ENCODE measurements at places on chromosomes 1 and 21.
A peak's percentile ranks its signal among the peaks of the same experiment; 100 is the strongest.

DNA sequence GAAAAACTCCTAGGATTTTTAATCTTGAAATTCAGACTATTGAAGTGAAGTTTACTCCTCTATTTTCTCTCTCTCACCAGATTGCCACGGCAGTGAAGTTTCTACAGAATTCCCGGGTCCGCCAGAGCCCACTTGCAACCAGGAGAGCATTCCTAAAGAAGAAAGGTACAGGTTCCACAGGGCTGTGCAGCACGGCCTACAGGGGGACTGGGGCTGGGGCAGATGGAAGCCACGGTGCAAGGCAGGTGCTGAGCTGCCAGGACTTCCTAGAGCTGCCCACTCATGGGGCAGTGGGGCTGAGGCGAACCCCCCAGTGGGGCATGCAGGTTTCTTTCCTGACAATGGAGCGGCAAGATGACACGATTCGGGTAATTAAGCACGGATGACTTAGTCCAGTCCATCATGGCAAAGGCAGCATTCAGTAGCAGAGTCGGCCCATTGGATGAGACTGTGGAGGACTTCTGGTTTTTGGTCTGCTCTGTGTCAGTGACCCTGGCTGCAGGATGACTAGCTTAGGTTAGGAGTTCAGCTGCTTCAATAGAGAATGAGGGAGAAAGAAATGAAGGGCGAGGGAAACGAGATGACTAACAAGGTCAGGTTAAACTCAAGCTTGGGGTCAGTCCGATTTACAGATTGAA is 61.5 kb downstream of the PEX14 start:
- no peak for DNase-seq

DNA sequence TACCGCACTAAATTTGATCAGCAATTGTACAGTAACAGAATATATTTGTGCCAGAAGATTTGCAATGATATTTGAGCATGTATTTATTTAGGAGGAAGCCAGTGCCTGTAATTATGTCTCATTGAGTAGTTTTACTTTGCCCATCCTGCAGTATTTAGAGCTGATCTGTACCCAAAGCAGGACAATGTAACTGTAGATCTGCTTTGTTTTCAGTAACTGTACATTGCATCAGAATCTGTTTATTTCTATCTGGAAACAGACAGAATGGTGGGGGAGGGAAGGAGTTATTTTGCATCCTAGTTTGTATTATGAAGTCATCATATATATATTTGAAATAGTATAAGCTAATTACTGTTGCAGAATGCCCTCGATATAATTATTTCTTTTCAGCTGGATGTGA is 36.2 kb upstream of the LRRC8C start:
- DNase-seq: no peak

- no peak for DNase-seq
Measured at GRCh38 chr21:22244516-22244915, 1246.3 kb downstream of the NCAM2 start.

DNA sequence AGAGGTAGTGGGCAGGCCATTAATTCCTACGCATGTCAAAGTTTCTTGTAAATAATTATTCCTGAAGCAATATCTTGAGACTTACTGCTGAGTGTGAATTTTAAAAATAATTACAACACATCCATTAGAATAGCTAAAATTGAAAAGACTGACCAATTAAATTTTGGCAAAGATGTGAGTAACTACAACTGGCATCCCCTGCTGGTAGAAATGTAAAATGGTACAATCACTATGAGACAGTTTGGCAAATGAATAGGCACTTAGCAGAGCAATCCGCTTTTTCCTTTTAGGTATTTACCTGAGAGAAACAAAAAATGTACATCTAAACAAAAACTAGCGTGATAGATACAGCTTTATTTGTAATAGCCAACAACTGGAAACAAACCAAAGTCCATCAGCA is 798.9 kb downstream of the BRINP3 start:
- DNase-seq: no peak

DNA sequence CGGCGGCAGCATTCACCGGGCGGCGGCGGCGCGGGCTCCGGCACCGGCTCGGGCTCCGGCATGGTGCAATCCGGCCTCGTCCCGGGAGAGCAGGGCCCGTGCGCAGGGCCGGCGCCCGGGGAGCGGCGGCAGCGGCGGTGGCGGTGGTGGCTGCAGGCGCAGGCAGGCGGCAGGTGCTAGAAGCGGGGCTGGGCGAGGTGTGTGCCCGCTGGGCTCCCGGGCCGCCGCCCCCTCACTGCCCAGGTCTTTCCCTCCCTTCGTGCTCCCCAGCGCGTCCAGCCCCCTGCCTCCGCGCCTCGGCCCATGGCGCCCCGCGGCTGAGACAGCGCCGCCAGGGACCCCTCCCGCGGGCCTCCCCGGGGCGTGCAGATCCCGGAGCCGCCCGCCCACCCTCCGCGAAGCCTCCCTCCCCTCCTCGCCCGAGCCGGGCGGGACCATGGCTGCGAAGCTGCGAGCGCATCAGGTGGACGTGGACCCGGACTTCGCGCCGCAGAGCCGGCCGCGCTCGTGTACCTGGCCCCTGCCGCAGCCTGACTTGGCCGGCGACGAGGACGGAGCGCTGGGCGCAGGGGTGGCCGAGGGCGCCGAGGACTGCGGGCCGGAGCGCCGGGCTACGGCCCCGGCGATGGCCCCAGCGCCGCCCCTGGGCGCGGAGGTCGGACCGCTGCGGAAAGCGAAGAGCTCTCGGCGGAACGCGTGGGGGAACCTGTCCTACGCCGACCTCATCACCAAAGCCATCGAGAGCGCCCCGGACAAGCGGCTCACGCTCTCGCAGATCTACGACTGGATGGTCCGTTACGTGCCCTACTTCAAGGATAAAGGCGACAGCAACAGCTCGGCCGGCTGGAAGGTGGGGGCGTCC is 492 bp downstream of the FOXO6 start:
- DNase-seq: peak; percentile 72

DNA sequence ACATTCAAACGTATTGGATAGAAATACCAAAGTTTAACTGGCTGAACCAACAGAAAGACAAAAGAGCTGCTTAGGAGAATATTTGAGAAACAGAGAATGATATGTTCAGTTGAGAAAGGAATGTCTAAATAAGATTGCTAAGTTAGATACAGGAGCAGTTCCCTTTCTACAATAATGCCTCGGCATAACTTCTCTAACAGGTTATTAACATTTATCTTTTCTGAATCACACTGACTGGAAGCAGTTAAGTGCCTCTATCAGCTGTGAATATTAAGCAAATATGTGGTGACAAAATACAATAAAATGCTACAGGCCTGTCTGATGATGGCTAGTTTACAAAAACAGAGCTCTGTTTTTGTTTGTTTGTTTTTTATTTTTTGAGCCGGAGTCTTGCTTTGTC is 121.9 kb downstream of the KCNK1 start:
- DNase-seq: no peak

DNA sequence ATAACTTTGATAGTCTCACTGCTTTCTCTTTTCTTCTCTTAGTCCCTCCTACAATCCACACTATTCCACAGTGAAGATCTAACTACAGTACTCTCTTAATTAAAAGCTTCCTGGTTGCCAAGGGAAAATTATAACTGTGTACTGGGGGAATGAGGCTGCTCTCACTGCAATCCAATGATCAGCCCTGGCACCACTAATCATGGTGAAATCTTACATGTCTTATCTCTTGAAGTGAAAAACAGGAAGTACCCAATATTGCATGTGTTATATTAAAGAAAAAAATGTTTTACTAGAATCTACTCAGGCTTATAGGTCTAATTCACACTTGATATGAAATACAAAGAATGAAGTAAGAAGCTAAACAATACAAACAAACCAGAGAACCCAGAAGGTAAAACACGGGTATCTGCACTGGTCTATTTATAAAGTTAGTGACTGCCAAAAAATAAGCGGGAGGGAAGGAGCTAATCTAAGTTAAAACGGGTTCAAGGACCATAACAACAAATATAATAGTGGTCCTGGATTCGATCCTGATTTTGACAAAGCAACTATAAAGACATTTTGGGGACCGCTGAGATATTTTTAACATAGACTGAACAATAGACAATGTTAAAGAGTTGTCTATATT is 57.5 kb downstream of the RGS2 start:
- DNase-seq: no peak

- no peak for DNase-seq
Measured at GRCh38 chr21:36914244-36915013, 52.0 kb downstream of the HLCS start.

- DNase-seq: peak; percentile 78
Measured at GRCh38 chr1:234962340-234962989, 166.2 kb downstream of the TOMM20 start.

- no peak for DNase-seq
Measured at GRCh38 chr1:18946550-18947381, 9.7 kb downstream of the IFFO2 start.

GRCh38 chr1:173063171-173063570 is 12.4 kb upstream of the TNFSF18 start:
- no peak for DNase-seq

DNA sequence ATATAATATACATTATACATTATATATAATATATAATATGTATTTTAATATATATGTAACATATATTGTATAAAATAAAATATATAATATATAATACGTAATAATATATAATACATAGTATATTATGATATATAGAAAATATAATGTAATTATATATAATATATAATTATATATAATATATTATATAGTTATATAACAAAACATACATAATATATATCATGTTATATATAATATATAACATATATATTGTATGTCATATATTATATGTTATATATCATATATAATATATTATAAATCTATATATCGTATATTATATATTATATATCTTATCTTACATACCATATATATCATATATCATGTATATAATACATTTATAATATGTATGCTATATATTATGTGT is 248.2 kb upstream of the TPTE start:
- no peak for DNase-seq

GRCh38 chr1:117093870-117094621 is 27.5 kb downstream of the TRIM45 start:
- DNase-seq: peak; percentile 16

- DNase-seq: no peak
Measured at GRCh38 chr1:183571678-183572268, 18.5 kb downstream of the NCF2 start.
